ENCODE measurements at places on chromosomes 6 and 20.

GRCh38 chr20:59069026-59069425 lies 26.4 kb upstream of the PRELID3B start:
- no peak for DNase-seq

DNA sequence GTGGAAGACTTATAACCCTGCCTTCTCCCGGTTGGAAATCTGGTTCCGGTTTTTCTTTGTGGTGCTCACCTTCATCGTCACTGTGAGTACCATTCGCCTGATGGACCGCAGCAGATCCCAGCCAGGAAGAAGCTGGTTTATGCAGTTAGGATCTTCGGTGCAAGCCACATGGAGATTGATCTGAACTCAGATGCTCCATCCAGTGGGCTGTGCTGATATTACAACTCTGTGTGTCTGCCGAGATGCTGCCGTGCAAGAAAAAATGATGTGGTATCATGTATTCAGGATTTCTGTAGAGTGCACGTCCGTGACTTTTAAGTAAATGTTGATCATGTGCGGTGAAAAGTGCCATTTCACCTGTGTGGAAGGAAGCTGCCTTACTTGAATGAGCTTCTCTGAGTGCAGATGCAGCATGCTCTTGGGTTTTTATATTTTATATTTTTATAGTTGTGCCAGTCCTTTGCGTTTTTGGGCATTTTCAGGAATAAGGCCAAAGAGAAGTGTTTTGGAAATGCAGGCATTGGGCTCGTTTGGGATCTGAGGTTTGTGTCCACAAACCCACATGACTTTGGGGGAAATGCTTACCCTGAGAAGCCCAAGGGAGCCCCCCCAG lies 39.2 kb downstream of the DYNLT1 start:
- DNase-seq = peak; percentile 53

GRCh38 chr6:85344996-85345395 lies 104.9 kb upstream of the NT5E start:
- no peak for DNase-seq

GRCh38 chr20:48326434-48326691 lies 501.4 kb downstream of the PREX1 start:
- DNase-seq = no peak

DNA sequence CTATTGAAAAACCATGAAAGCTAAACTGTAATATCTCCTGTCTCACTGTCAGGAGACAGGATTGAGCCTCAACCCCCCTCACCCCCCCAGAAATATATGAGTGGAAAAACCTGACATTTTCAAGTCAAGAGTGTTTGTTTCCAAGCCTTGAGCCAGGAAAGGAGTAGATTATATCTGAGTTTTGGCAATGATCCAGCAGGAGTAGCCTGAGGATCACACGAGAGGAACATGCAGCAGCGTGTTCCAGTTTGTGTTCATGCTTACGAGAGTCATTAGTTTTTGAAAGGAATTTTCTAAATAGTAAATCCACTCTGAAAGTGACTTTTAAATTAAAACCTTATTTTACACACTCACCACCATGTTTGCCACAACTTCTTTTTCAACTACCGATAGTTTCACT lies 15.8 kb downstream of the IL22RA2 start:
- no peak for DNase-seq

- no peak for DNase-seq
Observed at GRCh38 chr6:135631821-135632220, 134.3 kb upstream of the AHI1 start.

DNA sequence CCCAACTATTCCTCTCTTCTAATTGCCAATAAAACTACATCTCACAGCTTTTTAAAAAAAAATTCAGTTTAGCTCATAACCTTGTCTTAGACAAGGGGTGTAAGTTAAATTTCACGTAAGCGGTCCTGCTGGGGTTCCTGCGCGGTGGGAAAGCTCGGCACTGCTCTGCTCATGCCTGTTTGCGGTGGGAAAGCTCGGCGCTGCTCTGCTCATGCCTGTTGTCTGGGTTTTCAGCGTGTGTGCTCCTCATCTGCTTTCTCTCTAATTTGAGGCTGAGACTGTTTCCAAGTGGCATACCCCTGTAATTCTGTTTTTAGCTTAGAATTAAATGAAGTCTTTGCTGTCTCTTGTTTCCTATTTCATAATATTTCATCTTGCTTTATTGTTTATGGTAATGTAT lies 18.6 kb downstream of the ARID1B start:
- DNase-seq = no peak

Data from Panc1 (cell line).